ENCODE measurements at places on chromosomes 11 and 22.

DNA sequence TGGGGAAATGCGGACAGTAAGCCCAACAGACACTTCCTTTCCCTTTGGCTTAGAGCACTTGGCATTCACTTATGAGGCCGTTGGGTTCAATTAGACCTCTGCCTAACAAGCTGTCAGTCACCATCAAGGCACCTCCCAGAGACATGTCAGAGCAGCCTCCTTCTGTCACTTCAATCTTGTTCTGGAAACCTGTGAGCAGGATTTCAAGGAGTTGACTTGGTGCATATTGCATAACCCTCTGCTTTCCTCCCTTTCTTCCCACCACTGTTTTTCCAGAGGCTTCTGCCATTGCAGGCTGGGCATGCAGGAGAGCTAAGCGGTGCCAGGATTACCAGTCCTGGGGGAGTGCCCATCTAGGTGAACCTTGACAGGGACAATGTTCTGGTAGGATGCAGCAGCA is 484.2 kb upstream of the LRRC4C start:
- no peak for DNase-seq

DNA sequence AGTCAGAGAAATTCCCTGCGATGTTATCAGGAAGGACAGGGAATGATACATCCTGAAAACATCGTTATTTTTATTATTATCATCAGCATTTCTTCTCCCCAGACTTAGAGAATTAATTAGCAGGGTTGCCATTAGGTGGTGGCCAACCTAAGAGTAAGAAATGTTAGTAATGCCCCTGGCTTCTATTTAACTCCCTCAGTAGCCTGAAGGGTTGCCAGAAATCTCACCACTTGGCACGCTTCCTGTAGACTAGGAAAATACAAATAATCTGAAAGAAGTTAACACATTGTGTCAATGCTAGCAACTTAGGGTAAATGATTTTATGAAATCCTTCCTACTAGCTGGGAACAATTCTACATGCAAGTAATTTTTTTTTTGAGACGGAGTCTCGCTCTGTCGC is 45.5 kb downstream of the ENDOD1 start:
- DNase-seq, result no peak

GRCh38 chr11:2138431-2139122 is 612 bp downstream of the IGF2 start:
- no peak for DNase-seq

GRCh38 chr22:39151329-39151975 is 1.0 kb downstream of the CBX7 start:
- DNase-seq, result no peak

DNA sequence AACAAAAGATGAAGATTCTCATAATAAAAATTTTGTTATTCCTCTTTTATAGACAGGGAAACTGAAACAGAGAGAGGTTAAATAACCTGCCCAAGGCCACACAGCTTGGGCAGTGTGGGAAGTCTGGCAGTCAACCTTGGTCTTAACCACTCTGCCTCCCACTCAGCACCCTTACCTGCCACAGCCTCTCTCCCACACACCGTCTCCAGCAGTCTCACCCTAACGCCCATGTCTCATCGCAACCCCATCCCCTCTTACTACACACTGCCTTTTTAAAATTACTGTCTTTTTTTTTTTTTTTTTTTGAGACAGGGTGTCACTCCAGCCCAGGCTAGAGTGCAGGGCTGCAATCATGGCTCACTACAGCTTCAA is 25.0 kb downstream of the ARRB1 start:
- no peak for DNase-seq

GRCh38 chr11:120210626-120211521 is at the start of gene OAF:
Gene OAF, plus strand, starts transcription at chr11:120211032. Its CDS starts 248 bp downstream, at chr11:120211280.
- DNase-seq, result peak; percentile 66

GRCh38 chr22:42327462-42328129 is 57.1 kb upstream of the TCF20 start:
- no peak for DNase-seq

GRCh38 chr11:74671520-74672196 is 59.6 kb downstream of the CHRDL2 start:
- peak; percentile 55 for DNase-seq

GRCh38 chr11:46597609-46598219 is 3.9 kb upstream of the AMBRA1 start:
- DNase-seq, result no peak

- no peak for DNase-seq
Observed at GRCh38 chr11:61587951-61588727, 7.3 kb upstream of the SYT7 start.

GRCh38 chr11:76622493-76623094 is 48.0 kb downstream of the LRRC32 start:
- DNase-seq, result no peak

GRCh38 chr11:108551651-108552462 is 41.7 kb downstream of the EXPH5 start:
- no peak for DNase-seq
